ENCODE measurements at places on chromosomes 3 and 15. TPM values are rescaled to one million over a fixed set of nuclear protein-coding genes. Genes with fewer than 3 reads are reported as not detected.

Gene ILDR1
- 0.17 TPM for total RNA-seq

Gene CCR1
- 6.6 TPM for total RNA-seq

Gene GOLGA6L7
- not detected for total RNA-seq

Gene AHSG
- total RNA-seq, result not detected

Gene EPHB1
- total RNA-seq, result 1.2 TPM

Gene LMOD3
- not detected for total RNA-seq

Gene SAMMSON
- not detected for total RNA-seq

Gene MNS1
- total RNA-seq, result 0.79 TPM

DNA sequence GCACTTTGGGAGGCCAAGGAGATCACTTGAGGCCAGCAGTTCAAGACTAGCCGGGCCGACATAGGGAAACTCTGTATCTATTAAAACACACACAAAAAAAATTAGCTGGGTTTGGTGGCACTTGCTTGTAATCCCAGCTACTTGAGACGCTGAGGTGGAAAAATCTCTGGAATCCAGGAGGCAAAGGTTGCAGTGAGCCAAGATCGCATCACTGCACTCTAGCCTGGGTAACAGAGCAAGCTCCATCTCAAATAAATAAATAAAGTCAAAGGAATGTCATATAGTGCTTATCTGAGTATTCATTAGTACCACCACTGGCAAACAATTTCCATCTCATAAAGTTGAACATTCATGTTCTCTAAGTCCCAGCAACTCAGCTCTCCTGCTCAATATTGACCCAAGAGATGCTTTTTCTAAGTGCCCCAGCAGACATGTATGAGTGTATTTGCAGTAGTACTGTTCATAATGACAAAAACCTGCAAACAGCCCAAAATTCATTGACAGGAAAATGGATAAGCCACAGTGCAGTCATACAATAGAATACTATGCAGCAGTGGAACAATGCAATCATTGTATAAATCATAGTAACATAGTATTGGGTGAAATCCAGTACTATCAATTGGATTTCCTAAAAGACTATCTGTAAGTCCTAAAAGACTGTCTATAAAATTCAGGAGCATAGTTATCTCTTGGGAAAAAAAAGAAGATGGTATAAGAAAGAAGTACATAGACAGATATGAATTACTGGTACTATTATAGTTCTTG, 751.5 kb upstream of the LMCD1 start:
- DNase-seq, result no peak

GRCh38 chr3:7745711-7746110, 755.9 kb upstream of the LMCD1 start:
- no peak for DNase-seq

DNA sequence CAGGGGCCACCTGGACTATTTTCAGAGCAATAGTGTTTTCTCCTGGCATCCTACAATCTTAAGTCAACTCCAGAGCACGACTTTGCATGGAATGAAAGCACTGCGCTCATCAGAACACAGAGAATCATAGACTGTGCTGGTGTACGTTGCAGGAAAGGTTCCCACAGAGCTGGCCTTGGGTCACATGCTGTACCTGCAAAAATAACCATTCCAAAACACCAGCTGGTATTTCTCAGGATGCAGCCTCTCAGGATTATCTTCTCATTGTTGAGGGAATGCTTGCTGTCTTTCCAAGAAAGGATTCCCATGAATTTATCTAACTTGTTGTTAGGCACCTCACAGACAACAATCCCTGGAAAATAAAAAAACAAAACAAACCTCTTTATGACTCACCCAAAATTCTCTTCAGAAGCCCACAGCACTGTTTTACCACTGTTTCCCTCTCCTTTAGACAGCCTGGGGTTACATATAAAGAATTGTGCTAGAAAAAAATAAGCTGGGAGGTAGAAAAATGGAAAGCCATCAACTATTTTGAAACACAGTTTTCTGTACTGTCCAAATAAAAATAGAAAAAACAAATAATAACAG, 131.7 kb downstream of the ATP8B4 start:
- no peak for DNase-seq

DNA sequence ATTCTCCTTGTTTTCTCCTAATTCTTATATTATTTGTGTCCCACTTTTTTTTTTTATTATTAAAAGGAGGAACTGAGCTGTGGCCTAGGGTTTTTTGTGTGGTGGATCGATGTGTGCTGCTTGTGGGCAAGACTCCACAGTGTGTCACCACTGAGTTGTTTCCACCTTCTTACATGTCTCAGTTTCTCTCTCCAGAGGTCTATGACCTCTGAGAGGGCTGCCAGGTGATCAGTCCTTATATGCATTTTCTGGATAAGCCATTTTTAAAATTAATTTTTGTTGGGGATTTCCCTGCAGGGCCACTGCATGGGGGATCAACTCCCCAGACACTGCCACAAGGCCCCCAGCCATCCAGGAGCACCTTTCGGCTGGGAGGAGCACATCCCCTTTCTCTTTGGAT, 27.8 kb downstream of the IQCF6 start:
- DNase-seq, result no peak

- DNase-seq, result no peak
Measured at GRCh38 chr3:141094790-141095545, 43.8 kb downstream of the SPSB4 start.

- no peak for DNase-seq
Measured at GRCh38 chr3:57080171-57080570, 19.7 kb downstream of the SPATA12 start.

DNA sequence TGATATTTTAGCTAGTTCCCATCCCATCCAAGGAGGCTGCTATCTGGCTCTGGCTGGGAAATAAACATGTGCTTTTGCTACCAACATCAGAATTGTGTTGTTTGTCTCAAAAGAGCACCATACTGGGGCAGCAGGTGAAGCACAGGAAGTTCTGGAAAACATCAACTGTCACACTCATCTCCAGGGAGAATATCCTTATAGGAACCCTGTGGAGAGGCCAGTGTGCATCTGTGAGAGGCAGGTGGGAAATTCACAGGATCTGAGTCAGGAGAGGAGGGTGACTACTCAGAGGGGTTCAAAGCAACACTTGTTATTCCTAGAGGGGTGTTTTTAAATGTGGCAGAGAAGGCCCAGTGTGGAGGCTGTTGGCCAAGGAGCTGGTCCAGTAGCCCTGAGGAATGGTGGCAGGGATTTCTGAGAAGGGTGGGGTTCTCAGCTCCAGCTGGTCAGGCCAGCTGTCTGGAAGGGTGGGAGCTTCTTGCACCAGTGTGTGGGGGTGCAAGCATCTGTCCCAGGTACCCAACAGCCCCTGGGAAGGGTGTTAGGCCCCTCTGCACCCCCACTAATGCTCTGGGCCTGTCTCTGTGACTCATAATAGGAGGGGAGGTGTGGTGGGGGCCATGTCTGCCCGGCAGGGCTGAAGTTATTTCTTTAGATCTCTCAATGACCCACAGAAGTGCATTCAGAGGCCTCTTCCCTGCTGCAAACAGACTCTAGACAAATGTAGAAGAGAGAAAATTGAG, 28.7 kb downstream of the RPSA start:
- DNase-seq, result no peak

DNA sequence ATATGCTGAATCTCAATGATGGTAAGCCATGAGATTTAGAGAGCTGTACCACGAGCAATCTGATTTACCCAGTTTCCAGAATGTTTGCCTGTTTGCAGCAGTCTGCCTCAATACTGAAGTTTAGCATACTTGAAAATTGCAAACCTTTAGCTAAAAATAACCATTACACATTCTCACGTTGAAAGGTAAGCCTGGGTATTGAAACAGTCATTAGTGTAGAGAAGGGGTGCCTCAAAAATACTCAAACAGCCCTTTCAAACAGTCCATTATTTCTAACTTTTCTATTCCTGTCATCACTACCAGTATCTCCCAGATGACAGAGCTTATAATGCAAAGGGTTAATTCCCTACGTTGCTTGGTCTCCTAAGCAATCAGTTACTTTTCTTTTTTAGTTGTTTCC, 111.8 kb upstream of the MBNL1 start:
- DNase-seq, result no peak

DNA sequence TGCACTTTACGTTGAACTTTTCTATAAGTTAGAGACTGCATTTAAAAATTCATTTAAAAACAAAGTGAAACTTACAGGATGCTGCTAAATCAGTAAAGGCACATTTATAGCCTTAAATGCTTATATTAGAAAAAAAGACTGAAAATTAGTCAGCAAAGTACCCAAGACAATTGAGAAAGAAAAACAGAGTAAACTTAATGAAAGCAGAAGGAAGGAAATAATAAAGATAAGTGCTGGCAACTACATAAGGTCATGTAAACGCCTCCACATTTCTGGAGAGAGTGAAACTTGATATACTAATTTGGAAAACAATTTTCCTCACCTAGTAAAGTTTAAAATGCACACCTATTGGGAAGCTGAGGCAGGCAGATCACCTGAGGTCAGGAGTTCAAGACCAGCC, 58.2 kb upstream of the ACAN start:
- DNase-seq, result no peak

DNA sequence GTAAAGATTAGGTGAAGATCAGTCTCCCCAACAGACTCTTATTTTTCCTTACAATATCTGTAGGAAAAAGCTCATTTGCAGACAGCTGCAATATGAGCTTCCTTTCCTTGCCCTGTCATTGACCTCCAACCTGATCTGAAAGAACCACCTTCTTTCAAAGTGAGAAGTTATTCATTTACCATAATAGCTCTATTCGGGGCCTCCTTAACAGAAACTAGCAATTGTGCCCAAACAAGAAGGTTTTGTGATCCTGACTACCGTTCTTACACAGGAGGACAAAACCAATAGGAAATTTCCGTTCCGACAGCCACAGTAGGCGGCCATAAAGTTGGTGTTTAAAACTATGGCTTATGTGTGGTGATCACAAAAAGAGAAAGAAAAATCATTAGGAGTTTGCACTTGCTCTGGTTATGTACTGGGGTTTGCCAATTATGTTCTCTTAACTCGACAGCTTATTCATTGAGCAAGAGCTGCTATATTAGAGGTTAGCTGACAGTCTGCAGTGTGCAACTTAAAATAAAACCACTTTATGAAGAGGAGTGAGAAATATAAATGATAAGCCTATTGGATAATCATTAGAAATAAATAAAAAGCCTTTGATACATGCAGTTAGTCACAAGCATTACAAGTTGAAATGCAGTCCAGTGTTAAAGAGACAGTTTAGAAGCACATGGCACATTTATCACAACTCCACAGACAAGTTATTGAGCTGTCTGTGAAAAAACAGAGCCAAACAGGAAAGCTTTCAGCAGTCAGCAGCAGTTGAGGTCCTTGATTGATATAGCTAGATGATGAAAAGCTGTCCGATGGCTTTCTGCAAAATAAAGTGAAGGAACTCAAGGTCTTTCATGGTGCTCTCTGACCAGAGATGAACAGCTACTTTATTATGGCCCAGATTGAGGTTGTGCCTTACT, 199.8 kb downstream of the WDR72 start:
- no peak for DNase-seq

GRCh38 chr3:178308771-178309170, 227.5 kb upstream of the KCNMB2 start:
- no peak for DNase-seq

DNA sequence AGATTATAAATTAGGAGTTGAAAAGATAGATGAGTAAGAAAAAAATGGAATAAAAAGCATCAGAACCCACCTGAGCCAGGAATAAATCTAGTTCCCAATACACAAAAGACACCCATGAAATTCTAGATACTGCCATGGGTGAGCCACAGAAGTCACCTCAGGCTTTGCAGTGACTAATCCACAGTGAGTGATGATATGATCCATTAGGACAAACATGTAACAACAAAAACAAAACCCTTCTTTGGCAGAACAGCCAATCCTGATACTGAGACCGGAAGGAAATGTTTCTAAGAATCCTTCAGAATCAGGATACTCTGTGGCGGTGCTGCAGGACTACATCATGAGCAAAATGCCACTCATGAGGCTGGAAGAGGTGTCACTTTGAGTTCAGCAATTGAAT, 15.0 kb upstream of the MINDY4B start:
- DNase-seq, result no peak

GRCh38 chr3:116980099-116980498, 270.5 kb downstream of the TUSC7 start:
- no peak for DNase-seq

- no peak for DNase-seq
Measured at GRCh38 chr15:34246276-34246976, 21.6 kb downstream of the EMC4 start.

DNA sequence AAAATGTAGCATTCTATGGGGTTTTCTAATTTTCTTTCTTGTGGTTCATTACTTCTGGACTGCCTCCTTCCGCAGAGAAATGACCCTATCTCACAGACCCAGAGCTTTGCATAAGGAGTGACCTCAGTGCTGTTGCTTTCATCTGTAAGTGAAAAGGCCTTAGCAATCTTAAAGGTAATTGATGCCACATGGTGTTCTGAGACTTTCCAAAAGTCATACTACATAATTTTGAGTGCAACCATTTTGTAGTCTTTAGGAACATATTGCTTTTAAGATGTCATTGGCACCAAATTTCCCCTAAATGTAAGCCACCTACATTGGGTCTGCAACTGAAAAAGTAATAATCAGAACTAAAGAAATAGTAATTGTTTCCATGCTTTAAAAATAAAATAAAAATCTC, 9.2 kb upstream of the HHLA2 start:
- no peak for DNase-seq

All from activated CD4-positive, alpha-beta T cell treated with anti-CD3 and anti-CD28 coated beads, Interleukin-2, amount 10 ng/mL, durations not matched to agents 7 days and 5 days (primary cell).